Stimulated activated CD8-positive, alpha-beta memory T cell treated with anti-CD3 and anti-CD28 coated beads, Interleukin-4, amount 100 ng/mL, for 1 hour (primary cell): ENCODE measurements at places on chromosomes 6 and 20.

DNA sequence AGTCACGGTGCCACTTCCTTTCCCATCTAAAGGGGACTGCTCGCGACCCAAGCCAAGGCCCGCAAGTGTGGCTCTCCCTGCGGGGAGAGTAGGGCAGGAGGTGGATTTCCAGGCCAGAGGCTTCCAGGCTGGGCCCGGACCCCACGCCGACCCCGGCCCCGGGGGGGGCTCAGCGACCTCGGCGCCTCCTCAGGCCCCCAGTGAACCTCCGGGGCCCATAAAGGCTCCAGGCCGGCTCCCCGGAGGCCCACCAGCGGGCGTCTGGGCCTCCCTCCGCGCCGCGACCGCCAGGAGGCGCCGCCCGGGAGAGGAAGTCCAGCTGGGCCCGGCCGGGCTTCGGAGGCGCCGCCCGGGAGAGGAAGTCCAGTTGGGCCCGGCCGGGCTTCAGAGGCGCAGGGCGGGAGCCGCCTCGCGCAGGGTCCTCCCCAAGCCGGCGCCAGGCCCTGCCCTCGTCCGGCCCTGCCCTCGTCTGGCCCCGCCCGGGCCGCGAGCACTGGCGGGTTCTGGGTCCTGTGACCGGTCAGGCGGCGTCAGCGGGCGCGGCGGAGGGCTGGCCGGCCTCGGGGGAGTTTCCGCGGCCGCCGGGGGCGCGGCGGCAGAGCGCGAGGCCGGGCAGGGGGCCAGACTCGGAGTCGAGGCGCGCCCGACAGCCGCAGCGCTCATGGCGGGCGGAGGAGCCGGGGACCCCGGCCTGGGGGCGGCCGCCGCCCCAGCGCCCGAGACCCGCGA lies at the start of gene RAB32:
Gene RAB32, plus strand, starts transcription at position 623 of the 729 bp plus-strand sequence. Its CDS starts 39 bp downstream, at position 662.
- no peak for DNase-seq

DNA sequence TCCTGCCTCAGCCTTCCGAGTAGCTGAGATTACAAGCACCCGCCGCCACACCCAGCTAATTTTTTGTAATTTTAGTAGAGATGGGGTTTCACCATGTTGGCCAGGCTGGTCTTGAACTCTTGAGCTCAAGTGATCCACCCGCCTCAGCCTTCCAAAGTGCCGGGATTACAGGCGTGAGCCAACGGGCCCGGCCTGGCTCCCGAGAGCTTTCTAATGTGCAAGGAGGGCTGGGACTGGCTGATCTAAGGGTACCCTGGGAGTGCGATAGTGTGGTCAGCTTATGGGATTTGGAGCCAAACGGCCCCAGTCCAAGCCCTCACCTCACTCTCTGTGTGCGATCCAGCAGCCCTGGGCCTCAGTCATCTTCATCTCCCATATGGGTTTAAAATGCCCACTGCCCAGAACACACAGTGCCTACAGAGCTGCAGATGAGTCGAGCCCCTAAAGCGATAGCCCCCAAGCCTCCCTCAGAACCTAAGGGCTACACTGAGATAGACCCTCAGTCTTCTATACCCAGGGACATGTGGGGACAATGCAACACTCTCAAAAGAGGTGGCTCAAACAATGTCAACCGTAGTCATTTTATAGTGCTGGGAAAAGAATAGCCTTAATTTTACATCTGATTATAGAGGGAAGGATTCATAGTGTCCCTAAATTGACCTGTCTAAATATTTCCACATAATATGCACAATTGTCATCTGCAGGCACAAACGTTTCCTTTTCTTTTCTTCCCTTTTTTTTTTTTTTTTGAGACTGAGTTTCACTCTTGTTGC lies 50.1 kb downstream of the SSR1 start:
- DNase-seq, result no peak

GRCh38 chr6:168920289-168920688 lies 333.4 kb downstream of the THBS2 start:
- no peak for DNase-seq

GRCh38 chr6:24353861-24354260 lies 4.0 kb downstream of the DCDC2 start:
- DNase-seq, result no peak

DNA sequence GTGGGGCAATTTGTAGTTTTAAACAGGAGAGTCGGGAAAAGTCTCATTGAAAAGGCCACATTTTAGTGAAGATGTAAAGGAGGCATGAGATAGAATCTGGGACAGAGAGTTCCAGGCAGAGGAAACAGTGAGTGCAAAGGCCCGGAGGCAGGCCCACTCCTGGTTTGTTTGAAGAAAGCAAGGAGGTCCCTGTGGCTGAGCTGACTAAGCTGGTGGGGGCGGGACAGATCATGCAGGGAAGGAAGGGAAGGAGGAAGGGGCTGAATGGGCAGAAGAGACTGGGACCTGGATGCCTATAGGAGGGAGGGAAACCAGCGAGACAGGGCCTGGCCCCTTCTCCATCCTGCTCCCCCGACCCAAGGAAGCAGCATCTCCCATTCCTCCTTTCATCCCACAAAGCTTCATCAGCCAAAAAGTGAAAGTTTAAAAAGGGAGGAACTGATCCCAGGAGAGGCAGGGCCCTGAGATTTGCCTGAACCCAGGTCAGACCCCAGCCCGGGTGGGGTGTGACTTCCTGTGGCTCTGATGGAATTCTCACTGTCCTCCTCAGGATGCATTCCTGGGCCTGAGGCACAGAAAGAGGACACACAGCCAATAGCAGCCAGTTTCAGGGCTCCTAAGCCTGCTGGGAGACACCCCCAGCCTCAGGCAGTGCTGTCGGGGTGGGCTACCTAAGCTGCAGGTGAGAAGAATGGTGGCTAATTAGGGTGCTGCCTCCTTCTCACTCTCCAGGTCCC lies 54.2 kb upstream of the SIRPA start:
- DNase-seq, result no peak

DNA sequence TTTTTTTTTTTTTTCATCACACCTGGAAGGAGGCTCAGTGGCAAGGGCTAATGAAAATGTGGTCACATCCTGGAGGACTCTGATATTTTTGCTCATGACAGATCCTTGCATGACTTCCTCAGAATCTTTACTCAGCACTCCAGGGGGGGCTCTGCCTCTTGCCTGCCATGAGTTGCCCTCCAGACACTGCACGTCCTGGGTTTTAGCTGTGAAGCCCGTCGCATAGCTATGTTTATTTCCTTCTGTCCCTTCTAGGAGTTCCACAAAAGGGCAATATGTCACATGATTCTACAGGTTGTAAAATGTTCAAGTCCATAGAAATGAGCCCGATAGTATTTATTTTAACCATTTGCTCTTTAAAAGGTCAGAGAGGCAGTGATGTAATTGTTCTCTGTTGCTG lies 18.2 kb downstream of the MAS1 start:
- no peak for DNase-seq

DNA sequence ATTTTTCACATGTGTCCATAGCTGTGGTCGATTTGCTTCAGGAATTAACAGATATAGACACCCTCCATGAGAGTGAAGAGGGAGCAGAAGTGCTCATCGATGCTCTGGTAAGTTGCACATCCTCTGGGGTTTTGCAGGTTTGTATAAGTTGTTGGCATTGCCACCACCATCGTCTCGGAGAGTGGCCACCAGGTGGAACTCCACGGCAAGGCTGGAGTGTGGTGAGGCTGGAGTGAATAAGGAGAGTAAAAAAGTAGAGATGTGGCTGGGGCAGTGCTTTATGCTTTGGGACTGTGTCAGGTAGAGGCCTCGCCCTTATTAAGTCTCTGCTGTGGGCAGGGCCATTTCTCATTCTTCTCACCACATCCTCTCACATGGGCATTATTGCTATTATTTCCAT lies 63.7 kb downstream of the CTNNBL1 start:
- no peak for DNase-seq

DNA sequence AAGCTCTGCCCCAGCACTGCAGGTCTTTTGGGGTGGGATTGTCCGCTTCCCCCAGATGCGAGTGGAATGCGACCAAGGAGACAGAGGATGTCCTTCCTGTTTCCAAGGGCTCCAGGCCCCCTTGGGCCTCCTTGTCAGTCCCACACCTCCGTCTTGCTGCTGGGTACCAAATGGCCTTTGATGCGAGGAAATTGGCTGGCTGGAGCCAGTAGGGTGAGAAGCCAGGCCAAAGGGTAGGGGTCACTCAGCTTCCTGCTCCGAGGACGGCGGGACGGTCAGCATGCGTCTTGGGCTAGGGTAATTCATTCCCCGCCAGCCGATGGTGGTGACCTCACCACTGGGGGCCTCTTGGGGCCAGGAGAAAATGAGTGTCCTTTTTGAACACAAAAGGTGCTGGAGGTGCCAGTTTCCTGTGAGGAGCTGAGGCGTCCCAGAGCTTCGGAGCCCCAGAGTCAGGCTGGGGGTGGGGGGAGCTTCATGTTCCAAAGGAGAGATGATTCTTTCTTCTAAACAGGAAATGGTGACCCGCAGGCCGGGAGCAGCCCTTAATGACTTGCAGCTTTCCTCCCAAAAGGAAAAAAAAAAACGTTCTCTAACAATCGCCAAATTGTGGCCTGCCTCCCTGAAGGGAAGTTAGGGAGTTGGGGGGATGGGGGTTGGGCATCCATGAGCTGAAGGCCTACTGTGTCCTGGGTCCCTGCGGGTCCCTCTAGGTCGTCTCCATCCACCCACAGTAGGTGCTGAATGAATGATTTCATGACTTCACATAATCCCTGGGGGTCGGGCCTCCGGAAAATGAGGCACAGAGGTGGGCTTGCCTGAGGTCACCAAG lies 6.7 kb downstream of the SNAI1 start:
- DNase-seq, result no peak

DNA sequence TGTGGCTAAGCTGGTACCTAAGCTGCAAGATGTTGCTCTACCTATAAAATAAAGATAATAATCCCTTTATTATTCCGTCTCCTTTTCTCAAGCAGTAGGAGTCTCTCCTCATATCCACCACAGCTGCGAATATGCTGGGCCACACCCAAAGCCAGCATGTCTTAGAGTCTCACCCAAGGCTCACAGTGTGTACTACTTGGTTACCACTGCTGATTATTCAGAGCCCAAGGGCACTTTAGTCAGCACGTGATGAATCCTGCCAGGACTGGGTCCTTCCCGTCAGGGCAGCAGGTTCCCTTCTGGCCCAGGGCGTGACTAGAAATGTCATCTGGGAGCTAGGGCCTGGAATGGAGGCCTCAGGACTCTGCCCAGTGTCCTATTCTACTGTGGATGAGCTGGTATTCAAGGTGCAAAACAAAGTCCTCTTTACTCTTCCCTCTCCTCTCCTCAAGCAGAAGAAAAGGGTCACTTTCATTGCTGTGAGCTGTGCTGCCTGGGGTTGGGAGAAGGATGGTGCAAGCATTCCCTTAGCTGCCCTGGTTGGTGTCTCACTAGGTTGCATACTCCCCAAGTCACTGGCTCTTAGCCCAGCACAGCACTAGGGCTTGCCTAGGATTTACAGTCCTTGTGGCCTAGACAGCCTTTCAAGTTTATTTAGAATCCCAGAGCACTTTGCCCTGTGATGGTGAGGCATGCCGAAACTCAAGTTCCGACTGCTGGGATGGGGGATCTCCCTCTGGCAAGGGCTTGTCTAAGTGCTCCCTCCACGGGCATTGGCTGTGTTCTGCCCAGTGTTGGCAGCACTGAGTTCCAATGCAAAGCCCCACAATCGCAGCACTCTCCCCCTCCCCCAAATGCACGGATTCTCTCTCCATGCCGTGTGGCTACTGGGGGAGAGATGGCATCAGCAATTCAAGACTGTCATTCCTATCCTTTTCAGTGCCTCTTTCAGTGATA lies 320.2 kb downstream of the BTBD9 start:
- DNase-seq, result no peak

DNA sequence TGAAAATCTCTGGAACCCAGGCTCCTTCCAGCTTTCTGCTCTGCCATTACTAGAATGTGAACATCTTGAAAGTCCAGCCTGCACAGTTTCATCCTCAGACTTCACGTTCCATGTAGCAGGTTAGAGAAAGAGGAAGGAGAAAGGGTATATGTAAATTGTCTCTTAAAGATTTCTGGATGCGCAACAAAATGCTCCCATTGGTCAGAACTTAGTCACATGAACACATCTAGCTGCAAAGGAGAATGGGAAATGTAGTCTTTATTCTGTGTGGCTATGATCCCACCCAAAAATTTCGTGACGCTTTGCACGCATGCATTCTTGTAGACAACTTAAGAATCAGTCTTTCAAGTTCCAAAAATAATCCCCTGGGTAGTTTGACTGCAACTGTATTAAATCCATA lies 46.4 kb upstream of the CHD6 start:
- no peak for DNase-seq

GRCh38 chr6:106053484-106054205 lies 32.5 kb upstream of the PRDM1 start:
- DNase-seq, result no peak

GRCh38 chr20:42267793-42268384 lies 649.7 kb upstream of the CHD6 start:
- no peak for DNase-seq

DNA sequence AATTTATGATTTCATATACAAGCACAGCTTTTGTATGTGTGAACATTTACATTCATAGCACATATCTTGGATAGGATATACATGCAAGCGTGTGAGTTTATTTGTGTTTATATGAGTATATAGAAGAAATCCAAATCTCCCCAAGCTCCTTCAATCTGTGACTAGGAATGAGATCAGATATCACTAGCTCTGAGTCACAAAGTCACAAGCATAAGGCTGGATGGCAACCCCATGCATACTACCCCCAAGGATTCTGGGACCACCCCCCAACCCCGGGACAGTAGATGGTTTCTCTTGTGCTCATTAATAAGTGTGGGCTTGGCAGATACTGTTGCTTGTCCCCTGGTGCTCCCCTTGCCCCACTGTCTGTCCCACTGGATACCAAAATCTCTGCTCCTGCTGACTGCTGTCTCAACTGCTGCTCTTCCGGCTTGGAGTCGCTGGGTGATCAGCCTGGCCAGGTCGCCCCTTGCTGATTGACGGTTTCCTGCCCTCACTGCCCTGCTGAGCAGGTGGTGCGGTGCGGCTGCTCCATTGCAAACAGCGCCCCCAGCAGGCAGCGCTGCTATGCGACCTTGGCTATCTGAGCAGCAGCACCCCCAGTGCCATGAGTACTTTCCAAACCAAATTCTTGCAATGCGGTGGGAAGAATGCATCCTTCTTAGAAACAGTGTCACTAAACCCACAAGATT lies 279.4 kb downstream of the CD83 start:
- DNase-seq, result no peak

- no peak for DNase-seq
These were observed 1.8 kb downstream of the ZNF831 start for GRCh38 chr20:59165396-59165795.

DNA sequence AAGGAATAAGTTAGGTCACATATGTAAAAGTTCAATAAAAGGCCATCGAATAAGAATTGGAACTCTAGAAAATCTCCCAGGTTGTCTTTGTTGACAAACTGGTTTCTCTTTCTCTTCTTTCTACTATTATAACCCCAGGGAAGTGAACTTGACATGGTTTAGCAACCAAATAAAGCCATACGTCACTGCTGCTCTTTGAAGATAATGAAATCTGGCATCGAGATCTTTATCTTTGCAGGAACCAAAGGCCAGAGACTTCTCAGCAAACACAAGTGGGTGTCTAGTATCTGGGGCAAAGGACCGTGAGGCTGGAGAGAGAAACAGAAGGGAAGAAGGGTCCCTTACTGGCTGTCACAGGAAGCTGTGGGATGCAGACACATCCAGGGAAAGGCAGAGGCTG lies 286.7 kb upstream of the CDYL start:
- DNase-seq, result no peak
